ENCODE measurements at places on chromosomes 11 and 22.
A peak's percentile ranks its signal among the peaks of the same experiment; 100 is the strongest.

GRCh38 chr11:8719211-8719649 lies 36.6 kb downstream of the RPL27A start:
- no peak for DNase-seq

GRCh38 chr11:124894606-124895430 lies 2.8 kb downstream of the ROBO4 start:
- DNase-seq = no peak

DNA sequence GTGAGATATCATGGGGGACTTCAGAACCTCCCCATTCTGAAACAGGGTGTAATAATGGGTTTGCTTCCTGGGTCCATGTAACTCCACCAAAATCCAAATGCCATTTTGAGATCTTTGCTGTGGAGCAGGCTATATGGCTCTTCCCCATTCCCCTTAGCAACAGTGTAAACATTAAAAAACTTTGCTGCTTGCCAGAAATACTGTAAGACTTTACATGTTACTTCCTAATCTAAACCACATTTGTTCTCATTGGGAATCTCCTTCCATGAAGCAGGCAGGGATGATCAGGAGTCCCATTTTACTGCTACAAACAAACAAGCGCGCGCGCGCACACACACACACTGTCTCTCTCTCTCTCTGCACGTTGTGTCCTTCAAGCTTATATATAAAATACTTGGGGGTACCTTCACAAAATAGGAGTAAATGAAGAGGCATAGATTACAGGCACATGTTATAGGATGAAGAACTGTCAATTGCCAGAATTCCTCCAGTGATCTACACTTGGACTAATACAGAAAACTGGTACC lies 86.5 kb downstream of the ANO3 start:
- DNase-seq = no peak

DNA sequence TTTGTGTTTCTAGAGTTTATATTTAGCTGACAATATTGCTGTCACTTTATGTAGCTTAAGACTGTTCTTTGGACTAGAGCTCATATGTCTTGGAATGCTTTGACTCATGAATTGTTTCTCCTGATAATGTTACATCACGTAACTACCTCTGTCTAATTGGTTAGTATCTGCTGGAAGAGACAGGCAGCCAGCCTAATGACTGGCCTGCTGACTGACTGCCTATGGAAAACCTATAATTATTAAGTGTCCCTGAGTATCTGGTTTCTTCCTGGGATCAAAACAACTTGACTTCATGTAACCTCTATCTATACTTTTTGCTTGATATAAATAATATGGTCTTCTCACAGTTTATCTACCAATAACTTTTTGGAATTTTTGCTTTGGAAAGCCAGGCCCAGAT lies 9.4 kb downstream of the SOX6 start:
- no peak for DNase-seq

DNA sequence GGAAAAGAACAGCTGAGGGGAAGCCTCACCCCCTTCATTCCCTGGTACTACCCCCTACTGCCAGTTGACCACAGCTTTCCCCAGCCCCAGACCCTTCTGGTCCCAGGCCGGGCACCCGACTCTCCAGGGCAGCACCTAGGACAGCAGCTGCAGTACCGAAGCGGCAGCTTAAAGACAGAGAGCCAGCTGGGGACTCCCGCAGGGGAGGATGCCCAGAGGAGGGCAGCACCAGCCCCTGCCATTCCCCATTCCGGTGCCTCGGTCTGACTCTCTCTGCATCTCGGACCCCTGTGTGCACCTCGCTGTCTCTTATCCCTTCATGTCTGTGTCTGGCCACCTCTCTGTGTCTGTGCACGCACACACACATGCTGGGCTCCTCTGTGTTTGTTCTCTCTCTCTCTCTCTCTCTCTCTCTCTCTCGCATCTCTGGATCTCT lies 9.4 kb downstream of the IGSF9B start:
- DNase-seq = peak; percentile 24

- DNase-seq = peak; percentile 31
Observed at GRCh38 chr11:12149672-12150225, 39.4 kb downstream of the MICAL2 start.

DNA sequence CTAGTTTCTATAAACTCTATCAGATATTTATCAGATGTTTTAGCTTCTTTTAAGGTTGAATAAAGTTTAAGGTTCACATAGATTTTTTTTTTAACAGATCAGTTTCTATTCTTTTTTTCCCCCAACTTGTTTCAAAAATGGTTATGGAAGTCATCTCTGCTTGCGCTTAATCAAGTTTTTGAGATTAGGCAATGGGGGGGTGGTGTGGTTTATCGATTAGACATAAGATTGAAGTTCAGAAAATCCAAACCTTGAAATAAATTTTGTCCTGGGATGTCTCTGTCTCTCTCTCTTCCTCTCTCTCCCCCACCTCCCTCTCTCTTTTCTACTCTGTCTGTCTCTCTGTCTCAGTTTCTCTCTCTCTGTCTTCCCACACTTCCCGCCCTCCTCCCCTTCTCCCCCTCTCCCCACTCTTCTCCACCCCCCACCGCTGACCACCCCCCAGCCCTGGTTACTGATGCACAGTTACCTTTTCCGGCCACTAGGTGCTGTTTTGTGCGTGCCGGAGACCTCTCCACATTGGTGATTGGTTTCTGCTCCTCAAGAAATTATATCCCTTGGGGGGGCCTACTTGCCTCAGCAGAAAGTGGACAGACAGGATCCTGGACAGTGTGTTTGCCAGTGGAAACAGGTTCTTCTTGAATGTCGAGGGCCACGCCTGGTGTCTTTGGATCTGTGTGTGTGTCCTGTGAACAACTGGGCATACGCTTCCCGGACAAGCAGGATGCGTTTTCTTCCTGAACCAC lies 29.7 kb upstream of the ANO1 start:
- DNase-seq = no peak

All from GM12865 (cell line).